ENCODE measurements at places on chromosomes 2 and 18.

- no peak for DNase-seq
Observed at GRCh38 chr18:35041815-35042387, 688 bp downstream of the MAPRE2 start.

DNA sequence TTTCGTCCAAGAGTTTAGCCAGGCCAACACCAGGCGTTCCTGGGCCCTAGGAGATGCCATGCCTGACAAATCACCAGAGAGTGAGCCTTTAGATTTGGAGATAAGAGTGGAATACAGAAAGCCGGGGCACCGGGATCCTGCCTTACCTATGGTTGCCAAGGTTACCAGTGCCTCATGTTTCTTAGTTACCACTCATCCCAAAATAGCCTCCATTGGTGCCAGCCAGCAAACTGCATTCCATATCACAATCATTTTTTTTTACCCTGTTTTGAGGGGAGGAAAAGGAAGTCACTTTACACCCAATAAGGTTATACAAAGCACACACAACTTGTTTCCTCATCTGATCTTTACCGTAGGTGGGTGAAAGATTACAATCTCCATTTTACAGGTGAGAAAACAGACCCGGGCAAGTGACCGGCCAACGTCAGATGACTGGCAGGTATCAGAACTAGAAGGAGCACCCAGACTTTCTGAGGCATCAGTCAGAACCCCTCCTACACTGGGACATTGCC, 48.3 kb upstream of the PDIA6 start:
- no peak for DNase-seq

- DNase-seq, result no peak
Observed at GRCh38 chr2:121664086-121664485, 14.8 kb upstream of the CLASP1 start.

DNA sequence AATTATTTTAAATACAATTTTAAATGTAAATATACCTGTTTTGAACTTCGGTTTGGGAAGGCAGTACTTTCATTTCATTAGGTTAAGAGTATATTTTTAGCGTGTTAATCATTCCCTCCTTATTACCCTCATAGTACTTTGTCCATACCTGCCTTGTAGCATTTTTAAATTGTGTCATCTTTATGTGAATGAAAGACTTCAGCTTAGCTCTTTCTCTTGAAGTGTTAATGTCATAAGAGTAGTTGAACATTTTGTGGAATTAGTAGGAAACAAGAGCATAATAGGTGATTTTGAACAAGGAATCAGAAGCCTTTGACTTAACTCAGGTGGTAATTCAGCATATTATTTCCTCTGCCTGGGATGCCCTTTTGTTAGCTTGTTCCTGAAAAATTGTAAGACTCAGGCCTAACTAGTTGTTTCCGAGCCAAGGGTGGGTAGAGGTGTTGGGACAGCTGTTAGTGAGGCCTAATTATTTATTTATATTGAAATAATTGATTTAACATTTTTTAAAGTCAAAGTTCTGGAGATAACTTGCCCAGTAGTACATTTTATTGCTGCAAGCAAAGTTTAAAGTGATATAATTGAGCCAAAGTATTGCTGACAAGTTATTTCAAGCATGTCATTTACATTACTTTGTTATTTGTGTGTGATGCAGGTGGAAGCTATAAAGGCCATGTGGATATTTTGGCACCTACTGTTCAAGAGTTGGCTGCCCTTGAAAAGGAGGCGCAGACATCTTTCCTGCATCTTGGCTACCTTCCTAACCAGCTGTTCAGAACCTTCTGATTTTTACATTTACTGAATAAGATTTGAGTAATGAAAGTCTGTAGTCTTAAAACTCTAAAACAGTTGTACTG, 38.7 kb downstream of the DDX1 start:
- no peak for DNase-seq

- no peak for DNase-seq
Observed at GRCh38 chr2:36373149-36373926, 17.8 kb downstream of the CRIM1 start.

Data from naive B cell (primary cell).